ENCODE measurements at places on chromosomes 4 and X.

- no peak for DNase-seq
Measured at GRCh38 chrX:72461288-72461687, 111.4 kb downstream of the HDAC8 start.

DNA sequence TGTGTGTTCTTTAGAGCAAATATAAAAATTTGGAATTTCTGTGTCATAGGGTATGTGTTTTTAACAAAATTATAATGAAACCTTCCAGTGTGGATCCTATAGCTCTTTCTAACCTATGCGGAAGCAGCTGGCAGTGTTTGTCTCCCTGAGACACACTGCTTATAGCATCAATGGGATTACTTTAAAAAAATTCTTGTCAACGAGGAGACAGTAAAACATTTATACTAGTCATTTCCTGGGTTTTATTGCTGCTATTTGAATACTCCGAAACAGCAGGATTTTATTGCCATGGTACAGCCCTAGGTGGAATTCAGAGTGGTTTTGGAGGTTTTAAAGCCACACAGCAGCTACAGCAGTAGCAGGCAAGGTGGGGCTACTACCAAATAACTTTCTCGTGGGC is 145.1 kb upstream of the IL1RAPL2 start:
- no peak for DNase-seq

DNA sequence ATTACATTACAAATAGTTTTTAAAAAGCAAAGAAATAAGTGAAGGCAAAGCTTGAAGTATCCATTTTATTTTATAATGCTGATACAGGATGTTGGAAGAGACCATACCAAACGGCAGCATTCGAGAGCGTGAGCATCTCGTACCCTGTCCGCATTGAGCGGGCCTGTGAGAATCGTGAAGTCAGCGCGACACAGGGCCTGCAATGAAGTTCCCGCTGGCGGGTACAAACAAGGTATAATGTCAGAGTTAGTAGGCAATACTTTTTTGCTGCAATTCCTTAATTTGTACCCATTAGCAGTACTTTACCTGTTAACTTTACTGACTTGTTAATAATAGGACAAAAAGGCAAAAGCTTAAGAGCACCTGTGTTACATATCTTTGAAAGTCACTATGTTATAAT is 19.0 kb downstream of the HNRNPD start:
- no peak for DNase-seq

DNA sequence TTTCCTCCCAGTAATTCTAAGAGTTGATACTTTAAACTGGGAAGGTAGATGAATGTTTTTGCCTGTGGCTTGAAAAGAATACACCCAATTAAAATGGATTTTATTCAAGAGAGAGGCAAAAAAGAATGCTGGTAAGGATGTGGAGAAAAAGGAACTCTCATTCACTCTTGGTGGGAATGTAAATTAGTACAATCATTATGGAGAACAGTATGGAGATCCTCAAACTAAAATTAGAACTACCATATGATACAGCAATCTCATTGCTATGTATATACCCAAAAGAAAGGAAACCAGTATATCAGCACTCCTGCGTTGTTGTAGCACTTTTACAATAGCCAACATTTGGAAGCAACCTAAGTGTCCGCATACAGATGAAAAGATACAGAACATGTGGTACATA is 75.2 kb downstream of the ANKRD50 start:
- DNase-seq = no peak

DNA sequence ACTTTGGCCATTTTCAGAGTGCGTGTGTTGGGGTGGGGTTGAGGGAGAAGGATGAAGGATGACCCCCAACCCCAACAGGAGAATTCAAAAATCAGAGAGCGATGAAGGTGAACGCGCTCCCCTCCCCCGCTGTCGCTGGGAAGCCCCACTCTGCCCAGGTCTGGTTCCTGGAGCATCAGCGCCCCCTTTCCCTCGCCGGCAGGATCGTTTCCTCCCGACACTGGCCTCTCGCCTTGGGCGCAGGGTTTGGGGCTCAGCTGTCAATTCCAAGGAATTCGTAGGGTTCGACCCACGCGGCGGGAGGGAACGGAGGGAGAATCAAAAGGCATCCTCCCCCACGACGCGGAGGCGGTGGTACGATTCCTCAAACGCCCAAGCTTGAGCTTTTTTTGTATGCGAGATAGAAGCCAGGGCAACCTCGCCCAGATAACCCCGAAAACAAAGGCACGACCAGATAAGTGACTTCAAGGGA is 1.0 kb upstream of the PDGFRA start:
- peak; percentile 83 for DNase-seq

DNA sequence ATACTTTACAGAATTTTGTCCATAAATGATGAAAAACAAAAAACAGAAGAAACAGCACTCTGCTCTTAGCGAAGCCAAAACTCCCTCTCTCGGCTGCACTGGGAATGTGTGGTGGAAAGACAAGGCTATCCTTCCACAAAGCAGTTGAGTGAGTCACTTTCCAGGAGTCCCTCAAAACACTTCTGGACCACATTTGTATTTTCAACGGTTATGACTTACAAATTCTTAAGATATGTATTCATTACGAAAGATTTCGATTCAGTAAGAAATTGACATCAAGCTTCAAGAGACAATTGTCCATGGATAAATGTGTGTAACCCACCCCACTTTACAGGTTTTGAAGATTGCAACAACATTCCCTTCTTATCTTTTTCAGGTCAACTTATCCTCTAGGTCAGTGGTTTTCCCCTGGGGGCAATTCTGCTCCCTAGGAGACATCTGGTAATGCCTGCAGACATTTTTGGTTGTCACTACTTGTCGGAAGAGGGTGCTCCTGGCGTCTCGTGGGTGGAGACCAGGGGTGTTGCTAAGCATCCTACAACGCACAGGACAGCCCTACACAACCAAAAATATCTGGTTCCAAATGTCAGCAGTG is 66.7 kb upstream of the MTNR1A start:
- DNase-seq = no peak

DNA sequence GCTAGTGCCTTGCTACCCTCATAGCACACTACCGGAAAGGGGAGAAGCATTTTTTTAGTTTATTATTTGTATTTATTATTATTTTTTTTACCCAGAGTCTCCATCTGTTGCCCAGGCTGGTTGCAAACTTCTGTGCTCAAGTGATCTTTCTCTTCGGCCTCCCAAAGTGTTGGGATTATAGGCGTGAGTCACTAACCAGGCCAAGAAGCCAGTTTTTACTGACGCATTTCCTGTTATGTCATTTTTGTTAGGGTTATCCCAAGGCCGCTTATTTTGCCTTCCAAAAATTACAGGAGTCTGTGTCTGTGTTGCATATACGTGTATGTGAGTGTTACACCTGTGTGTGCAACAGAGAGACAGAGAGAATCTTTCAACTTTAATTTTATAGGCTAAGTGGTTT is 404.5 kb downstream of the GBA3 start:
- no peak for DNase-seq

- no peak for DNase-seq
Measured at GRCh38 chr4:142480244-142480643, 365.9 kb downstream of the INPP4B start.

- no peak for DNase-seq
Measured at GRCh38 chr4:175435381-175435783, 376.7 kb downstream of the GPM6A start.

DNA sequence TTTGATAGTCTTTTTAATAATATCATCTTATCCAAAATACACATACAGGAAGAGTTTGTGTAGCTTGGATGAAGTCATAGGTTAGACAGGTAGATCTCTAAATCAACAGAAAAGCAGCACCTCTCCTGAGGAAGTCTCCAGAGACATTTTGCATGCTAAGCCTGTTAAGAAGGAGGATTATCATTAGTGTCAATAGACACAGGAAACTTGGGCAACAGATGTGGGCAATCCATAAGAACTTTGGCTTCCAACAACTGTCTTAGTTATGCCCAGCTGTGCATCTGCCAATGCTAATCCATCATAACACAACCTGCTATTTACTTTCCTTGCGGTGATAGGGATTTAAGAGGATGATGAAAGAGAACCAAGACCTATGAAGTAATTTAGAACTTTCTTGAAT is 1052.6 kb downstream of the RPA4 start:
- no peak for DNase-seq

DNA sequence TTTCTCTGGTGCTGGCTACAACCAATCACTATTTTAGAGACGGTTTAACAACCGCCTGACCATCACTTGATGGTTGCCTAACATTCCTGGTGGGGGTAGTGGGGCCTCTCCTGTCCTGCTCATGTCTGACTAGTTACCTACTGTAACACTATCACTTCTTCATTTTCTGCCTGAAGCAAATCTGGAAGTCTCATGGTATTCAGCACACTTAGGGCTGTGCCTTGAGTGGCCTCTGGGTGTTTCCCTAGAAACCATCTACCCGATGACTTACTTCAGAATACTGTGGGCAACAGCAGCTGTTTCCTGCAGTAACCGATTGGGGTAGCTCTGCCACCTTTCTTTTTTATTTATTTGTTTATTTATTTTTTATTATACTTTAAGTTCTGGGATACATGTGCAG is 880.1 kb upstream of the INTU start:
- no peak for DNase-seq

DNA sequence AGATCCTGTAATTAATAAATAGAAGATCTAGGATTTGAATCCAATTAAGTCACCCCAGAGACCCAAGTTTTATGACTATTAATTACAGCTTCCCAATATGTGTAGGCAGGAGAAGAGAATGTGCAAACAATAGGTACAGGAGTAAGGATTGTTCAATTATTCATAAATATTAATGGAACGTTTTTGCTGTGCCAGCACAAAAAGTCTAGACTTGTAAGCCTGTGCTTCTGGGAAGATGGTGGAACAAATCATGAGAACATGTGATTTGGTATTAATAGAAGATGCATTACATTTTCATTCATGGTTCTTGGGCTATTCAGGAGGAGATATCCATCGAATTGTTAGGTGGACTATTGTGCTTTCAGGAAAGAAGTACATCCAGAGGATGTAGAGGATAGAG is 1240.9 kb downstream of the STIM2 start:
- no peak for DNase-seq

- DNase-seq = no peak
Measured at GRCh38 chr4:48858130-48858529, 27.2 kb downstream of the OCIAD1 start.

DNA sequence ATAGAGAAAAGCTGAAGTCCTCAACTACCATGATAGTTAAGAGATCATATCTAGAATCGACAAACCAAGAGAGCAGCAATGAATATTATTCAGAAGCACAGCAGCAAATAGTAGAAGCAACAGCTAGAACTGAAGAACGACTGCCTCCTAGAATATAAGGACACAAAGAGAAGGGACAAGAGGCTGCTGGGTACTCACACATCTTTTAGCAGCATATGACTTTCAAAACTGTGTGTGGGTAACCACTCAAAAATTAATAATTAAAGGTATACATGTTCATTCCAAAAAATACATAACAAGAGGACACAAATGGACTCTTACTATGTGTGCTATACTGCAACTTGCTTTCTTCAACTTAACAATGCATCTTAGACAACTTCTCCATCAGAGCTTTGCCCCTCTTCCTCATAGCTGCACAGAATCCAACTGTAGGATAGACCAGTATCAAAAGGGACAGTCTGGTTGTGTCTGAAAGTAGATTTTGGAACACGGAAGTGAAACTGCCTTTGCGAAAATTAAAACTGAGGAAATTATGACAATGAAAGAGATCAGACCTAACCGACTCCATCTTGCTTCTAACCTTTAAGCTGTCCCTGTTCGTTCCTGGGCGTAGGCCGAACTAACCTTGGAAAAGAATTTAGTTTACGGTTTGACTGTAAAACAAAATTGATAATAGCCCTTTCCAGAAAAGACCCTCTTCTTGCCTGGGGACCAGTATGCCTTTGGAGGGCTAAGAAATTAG is 125.7 kb downstream of the SH3KBP1 start:
- no peak for DNase-seq

DNA sequence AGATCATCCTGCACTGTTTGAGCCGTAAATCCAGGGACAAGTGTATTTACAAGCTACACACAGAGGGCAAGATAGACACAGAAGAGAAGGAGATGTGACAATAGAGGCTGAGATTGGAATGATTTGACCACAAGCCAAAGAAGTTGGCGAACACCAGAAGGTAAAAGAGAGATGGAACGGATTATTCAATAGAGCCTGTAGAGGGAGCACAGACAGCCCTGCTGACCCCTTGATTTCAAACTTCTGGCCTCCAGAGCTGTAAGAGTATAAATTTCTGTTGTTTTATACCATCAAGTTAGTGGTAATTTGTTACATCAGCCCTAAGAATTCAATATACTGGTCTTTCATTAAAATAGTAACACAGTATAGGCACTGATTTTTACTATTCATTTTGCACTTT is 447.8 kb downstream of the FAT4 start:
- no peak for DNase-seq

DNA sequence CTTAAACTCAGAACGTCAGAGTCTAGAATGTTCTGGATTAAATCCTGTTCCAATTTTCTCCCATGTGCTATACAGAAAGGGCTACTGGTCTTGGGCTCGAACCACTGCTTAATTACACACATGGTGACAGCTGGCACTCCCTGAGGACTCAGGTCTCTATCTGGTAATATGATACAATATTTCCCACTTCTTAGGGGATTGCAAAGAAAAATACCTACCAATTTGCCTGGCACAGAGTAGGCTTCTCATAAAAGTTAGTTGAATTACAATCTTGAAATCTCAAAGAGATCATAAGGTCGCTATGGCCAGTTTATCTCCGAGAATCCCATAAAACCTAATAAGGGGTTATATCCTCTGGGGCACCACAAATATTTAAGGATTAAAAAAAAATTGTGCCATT is 8.6 kb downstream of the GPM6B start:
- DNase-seq = no peak

DNA sequence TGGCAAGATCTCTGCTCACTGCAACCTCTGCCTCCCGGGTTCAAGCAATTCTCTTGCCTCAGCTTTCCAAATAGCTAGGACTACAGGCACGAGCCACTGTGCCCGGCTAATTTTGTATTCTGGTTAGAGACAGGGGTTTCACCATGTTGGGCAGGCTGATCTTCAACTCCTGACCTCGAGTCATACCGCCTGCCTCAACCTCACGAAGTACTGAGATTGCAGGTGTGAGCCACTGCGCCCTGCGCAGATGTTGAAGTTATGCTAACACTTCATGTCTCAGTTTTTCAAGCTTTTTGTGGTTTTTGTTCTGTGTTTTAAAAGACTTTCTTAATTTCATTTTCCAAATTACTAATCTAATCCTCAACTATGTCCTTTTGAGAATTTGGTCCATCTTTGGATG is 154.4 kb upstream of the TLL1 start:
- DNase-seq = no peak

DNA sequence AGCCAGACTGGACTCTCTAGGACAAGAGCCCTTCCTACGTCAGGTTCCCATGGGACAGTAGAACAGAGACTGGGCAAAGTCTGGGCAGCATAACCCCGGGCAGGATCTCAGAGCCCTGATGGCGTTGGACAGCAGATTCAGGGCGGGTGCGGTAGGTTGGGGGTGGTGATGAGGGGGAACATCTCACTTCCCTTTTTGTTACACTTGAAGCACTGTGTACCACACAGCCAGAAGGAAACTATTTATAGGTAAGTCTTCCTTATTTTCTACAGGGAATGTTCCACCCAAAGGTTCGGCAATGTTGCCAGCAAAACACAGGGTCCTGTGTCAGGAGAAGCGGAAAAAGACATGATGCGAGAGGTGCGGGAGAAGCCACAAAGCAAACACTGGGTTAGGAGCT is 54.3 kb downstream of the TSC22D3 start:
- DNase-seq = no peak
